ENCODE measurements at places on chromosomes 5 and 9.

- no peak for DNase-seq
Observed at GRCh38 chr5:33309068-33309467, 131.7 kb upstream of the TARS1 start.

- no peak for DNase-seq
Observed at GRCh38 chr5:133389066-133389590, 223.2 kb downstream of the FSTL4 start.

DNA sequence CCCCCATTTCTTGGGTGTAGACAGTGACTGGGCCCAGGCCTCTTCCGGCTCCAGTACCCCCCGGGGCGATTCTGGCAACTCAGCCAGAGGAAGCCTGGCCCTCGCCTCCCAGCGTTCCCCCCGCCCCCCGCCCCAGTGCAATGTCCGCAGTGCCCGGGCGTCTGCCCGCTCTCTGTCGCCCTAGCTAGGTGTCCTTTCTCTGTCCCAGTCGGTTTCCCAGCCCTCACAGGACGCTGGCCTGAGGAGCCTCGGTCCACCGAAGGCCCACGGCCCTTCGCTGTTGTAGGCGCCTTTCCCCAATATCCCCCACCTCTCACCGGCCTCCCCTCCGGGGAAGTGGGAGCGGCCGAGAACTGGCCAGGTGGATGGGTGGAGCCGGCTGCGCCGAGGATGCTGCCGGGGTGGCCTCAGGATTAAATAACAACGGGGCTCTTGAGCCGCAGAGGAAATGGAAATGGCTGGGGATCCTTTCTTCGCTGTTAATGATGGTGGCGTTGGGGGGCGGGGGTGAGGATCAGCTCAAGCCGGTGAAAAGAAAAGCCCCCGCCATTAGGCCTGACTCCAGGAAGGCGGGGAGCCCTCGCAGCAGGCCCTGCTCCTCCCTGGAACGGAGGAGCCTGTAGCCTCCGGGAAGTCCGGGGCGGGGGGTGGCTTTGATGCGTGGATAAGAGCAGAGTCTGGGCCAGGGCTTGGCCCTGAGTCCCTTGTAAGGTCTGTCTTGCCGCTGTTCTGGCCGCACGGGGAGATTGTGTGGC lies 1.1 kb upstream of the SPRY4 start:
- DNase-seq, result no peak

- no peak for DNase-seq
Observed at GRCh38 chr9:34185778-34186551, 7.1 kb downstream of the UBAP1 start.

GRCh38 chr5:132704875-132705274 lies 31.1 kb downstream of the IL4 start:
- no peak for DNase-seq

- DNase-seq, result no peak
Observed at GRCh38 chr5:124590686-124591085, 155.8 kb downstream of the ZNF608 start.

GRCh38 chr9:22237497-22238363 lies 208.9 kb upstream of the DMRTA1 start:
- DNase-seq, result no peak

GRCh38 chr5:58501778-58502417 lies 10.7 kb downstream of the GAPT start:
- DNase-seq, result no peak

- DNase-seq, result no peak
Observed at GRCh38 chr5:164336906-164337305, 831.5 kb downstream of the MAT2B start.

- no peak for DNase-seq
Observed at GRCh38 chr9:84939774-84940173, 270.2 kb downstream of the NTRK2 start.

- DNase-seq, result no peak
Observed at GRCh38 chr9:15163931-15164330, 143.1 kb downstream of the TTC39B start.

DNA sequence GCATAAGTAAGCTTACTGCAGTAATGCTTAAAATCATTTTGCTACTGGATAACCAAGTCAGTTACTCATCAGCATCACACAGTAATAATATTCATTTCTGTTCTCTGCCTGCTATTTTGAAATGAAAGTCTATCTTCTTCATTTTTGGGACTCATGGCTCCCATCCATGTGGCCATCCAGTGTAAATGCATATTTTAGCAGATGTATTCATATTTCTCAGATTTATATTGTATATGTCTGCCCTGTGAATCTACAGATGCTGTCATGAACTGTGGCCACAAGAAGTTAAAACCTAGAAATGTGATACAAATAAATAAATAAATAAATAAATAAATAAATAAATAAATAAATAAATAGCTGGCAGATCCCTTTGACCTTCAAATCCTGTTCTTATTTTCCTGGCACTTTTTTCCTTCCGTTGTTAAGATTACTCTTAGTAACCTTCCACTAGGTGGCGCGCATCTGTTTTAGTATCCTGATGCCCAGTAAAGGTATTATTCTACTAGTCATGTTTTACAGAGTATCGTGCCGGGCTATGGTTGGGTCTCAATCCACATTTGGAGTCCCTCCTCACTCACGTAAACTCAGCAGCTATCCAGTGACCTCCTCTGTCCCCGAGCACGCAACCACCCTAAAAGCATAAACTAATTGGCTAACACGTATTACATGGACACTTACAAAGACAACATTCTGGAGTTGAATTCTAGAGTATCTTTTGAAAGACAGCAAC lies 79.2 kb upstream of the IL7R start:
- DNase-seq, result peak; percentile 71

- DNase-seq, result no peak
Observed at GRCh38 chr9:14307989-14308852, 5.7 kb downstream of the NFIB start.

DNA sequence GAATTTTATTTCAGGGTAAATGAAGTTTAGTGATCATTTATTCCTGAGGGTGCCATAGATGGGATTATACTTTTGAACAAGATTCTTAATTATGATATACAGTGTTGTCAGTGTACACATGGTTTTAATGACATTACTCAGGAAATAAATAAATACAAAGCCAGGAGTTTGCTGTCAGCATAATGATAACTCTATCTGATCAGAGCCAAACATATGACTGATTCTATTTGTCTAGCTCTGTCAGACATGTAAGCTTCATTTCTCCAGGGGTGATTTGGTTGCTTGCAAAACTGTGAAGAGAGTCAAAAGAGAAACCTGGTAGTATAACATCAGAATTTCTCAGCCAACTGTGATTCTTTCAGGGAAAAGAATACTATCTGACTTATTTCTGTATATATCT lies 1425.8 kb upstream of the C9orf72 start:
- DNase-seq, result no peak

DNA sequence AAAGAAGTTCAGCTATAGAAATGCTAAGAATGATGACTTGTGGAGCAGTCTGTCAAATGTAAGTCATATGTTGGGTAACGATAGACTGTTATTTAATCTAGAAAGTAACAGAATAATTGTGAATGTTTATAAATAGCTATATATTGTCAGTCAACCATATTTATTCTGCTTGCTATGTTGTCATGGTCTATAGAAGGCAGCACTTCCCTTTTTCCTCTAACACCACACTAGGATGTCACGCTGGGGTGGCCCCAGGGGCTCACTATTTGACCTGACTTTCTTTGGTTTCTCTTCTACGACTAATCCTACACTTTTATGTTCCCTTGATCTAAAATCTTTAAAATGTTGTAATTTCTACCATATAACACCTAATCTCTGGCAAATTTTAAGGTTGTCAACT lies 20.5 kb downstream of the ERAP2 start:
- DNase-seq, result no peak

DNA sequence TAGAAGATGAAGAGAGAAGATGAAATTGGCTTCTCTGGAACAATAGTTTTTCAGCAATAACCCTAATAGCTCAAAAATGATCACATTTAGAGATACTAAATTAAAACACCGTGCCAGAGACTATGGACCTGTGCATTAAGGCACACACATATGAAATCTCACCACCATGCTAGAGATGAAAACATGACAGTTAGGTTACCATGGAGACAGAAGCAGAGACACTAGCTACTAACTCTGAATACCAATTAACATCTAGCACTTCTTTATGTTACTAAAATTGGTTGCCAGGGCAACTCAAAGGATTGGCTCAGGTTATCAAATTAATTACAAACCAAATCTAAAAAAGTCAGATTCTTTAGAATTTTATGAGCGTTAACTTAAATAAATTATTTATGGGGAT lies 337.7 kb downstream of the PLK2 start:
- no peak for DNase-seq

GRCh38 chr5:92729088-92729487 lies 851.9 kb downstream of the NR2F1-AS1 start:
- no peak for DNase-seq

GRCh38 chr5:5939759-5940370 lies 438.5 kb downstream of the MED10 start:
- no peak for DNase-seq

- no peak for DNase-seq
Observed at GRCh38 chr9:78644359-78644758, 347.4 kb downstream of the PSAT1 start.

- no peak for DNase-seq
Observed at GRCh38 chr9:96680812-96681499, 25.8 kb upstream of the PRXL2C start.

DNA sequence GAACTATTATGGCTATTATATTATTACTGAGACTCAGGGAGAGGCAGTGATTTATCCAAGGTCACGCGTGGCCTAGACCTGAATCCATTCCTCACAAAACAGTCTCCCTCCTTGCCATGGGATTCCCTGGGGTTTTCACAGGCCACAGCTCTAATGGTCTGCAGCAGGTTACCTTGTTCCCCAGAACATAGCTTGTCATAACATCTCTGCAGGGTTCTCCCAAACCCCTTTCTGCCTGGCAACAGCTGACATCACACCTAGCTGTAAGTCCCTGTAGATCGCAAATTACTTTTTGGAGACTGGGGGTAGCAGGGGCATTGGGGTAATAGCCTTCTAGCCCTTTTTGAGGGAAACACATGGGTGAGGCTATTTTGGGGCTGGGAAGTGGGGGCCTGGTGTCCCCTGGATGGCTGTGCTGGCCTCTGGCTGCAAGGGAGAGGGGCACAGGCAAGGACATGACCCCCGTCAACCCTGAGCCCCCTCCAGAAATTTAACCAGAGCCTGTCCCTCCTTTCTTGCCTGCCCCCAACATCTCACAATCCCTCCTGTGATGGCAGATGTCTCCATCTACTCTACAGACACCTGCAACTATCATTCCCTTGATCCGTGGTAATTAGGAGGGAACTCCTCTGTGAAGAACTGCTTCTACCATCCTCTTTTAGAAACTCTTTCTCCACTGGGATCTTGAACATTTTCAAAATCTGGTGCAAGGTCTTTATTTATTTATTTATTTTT lies 1.3 kb downstream of the CD74 start:
- peak; percentile 56 for DNase-seq

DNA sequence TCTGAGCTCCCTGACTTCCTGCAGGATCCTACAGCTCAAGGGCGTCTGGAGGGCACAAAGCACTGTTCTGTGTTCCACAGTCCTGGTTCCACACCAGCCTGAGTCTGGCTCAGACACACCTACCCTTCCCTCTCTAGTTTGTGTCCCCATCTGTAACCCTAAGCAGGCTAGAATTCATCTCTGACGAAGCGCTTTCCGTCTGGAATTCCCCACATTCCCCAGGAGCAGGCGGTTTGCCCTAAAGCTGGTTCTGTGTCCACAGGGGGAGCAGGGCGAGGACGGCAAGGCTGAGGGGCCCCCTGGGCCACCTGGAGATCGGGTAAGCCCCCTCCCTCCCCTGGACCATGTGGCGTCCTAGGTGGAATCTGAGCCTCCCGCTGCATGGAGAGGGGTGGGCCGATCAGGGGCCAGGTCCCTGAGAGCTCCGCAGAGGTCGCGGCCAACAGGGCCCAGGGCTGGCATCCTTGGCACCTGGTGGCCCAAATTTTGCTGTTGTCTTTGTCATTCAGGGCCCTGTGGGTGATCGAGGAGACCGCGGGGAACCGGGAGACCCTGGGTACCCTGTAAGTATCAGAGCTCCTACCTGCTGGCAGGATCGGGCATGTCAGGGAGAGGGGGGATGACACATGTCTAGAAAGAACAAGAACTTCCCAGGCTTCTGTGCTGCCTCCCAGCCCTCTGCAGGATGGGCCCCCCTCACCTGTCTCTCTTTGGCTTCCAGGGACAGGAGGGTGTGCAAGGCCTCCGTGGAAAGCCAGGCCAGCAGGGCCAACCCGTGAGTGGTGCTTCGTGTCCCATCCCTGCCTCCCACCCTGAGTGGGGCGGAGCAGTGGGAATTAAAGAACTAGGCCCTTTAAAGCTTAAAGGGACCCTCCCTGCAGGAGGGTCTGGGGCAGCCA lies 34.5 kb upstream of the ORM1 start:
- no peak for DNase-seq

DNA sequence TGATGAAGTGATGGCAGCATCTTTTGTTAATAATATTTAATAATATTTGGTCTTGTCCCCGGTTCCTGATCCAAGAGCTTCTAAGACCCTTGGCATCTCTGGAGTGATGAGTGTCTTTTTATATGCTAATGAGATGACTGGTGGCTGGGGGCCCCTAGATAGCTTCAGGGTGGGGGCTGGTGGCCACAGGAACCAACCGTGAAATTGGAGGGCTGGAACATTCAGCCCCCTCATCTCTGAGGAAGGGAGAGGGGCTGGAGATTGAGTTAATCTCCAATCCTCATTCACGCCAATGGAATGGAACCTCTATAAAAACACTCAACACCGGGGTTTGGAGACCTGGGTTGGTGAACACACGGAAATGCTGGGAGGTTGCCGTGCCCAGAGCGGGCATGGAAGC lies 78.2 kb upstream of the RAPGEF1 start:
- DNase-seq, result no peak

DNA sequence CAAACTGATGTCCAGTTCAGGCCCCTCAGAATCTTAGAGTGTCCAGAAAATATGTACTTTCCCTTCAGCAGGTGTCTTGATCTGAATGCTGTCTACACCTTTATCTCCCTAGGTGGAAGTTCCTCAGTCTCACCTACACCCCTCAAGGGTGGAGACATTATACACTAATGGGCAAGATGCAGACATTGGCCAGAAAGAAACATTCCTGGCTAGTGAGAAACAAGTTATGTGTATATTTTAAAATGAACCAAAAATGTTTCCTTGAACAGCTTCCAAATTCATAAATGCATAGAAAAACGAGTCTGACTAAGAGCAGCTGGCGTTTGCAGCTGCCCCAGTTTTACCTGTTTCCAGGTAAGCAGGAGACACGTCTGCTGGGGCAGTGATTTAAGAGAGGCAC lies 140.5 kb upstream of the IRX4 start:
- no peak for DNase-seq
